HT-29 (cell line): ENCODE measurements at places on chromosomes 7 and 10. TPM values are rescaled to one million over a fixed set of nuclear protein-coding genes. Genes with fewer than 3 reads are reported as not detected.

TCF7L2 gene
- 13.8 and 16.5 TPM in 2 replicates for total RNA-seq

UPK3B gene
- 96.8 and 102 TPM in 2 replicates for total RNA-seq

STAG3 gene
- 0.05 and 0.08 TPM in 2 replicates for total RNA-seq

NUTM2B gene
- total RNA-seq, result 0.41 and 0.63 TPM in 2 replicates

GATA3 gene
- total RNA-seq, result 0.86 and 1.4 TPM in 2 replicates

KDM7A gene
- total RNA-seq, result 1.2 and 1.7 TPM in 2 replicates

BICC1 gene
- not detected in 2 replicates for total RNA-seq

A1CF gene
- total RNA-seq, result 0.03 and 0.16 TPM in 2 replicates

GPR15LG gene
- total RNA-seq, result not detected in 2 replicates

KCNIP2 gene
- total RNA-seq, result 1.2 and 1.9 TPM in 2 replicates

ETV1 gene
- 2.4 and 4.7 TPM in 2 replicates for total RNA-seq

HYAL4 gene
- total RNA-seq, result 0.79 and 2.8 TPM in 2 replicates

TMEM130 gene
- not detected in 2 replicates for total RNA-seq

ICA1 gene
- total RNA-seq, result 15.6 and 22.6 TPM in 2 replicates

DNA sequence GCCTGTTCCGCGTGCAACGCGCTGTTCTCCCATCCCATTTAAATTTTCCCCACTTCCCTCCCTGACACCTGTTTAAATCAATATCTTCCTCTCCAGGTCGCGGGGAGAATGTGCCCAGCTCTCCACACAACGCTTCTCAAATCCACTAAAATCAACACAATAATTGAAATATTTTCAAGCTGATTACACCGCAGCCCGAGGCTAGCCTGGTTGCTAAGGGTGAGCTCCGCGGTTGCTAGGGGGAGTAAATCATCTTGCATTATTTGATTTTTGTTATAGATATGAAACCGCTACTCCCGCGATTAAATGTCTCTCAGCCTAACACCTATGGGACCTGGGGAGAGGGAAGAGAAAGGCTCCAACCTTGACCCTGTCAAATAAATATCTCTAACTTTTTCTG, 36.2 kb downstream of the UNCX start:
- DNase-seq, result no peak

DNA sequence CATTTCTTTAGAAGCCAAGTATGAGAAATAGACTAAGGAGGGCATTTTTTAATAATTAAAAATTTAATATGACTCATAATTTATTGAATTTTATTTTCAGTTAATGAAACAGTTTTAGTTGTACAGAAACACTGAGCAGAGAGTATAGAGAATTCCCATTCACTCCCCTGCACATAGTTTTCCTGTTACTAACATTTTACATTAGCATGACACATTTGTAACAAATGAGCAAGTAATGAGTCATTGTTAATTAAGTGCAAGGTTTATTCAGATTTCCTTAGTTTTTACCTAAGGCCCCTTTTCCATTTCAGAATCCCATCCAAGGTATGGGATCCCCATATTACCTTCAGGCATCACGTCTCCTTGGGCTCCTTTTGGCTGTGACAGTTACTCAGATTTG, 271.5 kb upstream of the FZD8 start:
- no peak for DNase-seq

GRCh38 chr10:77603534-77603927, 34.1 kb downstream of the KCNMA1 start:
- DNase-seq, result no peak

DNA sequence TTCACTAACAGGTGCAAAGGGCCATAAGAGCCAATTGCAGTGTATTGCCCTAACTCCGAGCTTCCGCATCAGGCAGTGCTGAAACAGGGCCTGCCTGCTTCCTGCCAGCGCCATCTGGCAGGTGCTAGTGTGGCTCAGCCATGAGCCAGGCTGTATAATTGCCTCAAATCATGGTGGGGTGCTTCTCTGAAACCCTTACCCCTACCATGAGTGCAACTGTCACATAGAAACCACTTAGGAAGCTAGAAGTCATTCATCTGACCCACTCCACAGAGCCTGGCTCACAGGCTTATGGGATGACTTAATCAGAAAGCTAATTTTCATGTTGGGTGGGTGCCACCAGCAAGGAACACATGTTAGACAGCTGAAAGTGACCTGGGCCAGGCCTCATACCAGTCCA, 133.3 kb upstream of the LAMB4 start:
- no peak for DNase-seq

DNA sequence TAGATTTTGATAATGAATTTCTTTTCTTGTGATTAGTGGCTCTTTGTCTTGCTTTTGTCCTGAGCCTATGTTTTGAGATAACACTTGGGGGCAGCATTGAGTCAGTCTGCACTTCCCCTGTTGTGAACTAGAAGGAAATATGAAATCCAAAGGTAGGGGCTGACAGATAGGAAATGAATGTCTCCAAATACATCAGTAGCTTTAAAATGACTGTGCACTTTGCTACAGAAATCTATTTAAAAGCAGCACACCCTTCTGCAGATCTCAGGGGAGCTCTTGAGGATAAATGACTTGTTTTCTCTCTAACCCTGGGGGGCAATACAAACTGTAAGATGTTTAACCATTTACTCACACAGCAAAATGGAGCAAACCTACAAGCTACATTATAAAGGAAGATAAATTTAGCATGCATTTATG, 176.0 kb upstream of the MYO3A start:
- peak; percentile 53 for DNase-seq

DNA sequence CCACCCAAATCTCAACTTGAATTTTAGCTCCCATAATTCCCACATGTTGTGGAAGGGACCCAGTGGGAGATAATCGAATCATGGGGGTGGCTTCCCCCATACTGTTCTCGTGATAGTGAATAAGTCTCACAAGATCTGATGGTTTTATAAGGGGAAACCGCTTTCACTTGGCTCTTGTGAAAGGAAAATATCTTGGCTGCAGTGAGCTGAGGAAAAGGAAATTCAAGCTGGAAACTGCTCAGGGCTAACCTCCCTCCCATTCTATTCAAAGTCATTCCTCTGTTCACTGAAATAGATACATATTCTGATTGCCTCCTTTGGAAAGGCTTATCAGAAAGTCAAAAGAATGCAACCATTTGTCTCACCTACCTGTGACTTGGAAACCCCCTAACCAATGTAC, 15.8 kb downstream of the CYCS start:
- DNase-seq, result no peak

DNA sequence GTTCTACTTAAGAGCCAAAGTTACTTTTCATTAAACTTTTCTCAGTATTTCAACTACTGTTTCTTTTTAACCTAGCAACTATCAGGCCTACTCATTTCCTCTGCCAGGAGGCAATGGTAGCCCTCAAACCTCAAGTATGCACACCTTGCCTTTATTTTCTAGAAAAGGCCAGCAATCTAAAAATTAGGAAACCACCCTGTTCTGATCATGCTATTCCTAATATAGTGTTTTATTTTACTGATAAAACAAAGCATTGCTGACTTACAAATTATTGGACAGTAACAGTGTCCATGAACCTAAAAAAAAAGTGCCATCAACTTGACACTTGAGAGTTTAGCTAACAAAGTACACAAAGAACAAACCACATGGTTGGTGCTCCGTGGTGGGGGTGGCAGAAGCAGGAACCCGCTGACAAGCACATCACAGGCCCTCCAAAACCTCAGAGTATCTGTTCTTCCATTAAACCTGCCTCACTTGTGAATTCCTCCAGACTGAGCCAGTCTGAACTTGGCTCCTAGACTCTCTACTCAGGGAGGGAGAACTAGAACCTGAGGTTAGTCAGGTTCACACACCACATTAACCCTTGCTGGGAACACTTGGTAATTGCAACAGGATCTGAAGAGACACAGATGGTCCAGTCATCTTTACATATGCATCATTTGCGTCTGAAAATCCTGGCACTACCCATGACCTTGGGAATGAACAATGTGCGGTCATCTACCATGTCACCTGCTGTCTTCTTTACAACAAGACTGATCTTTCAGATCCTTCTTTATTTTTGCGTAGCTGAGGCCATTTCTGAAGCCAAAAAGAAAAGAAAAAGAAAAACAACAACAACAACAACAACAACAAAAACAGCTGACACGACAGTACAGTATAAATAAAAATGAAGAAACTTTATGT, 31.9 kb downstream of the PIP4K2A start:
- peak; percentile 25 for DNase-seq

- DNase-seq, result no peak
These were observed 15.4 kb downstream of the SEC24C start for GRCh38 chr10:73759512-73760115.

GRCh38 chr10:61486738-61487396, 33.7 kb upstream of the TMEM26 start:
- no peak for DNase-seq

DNA sequence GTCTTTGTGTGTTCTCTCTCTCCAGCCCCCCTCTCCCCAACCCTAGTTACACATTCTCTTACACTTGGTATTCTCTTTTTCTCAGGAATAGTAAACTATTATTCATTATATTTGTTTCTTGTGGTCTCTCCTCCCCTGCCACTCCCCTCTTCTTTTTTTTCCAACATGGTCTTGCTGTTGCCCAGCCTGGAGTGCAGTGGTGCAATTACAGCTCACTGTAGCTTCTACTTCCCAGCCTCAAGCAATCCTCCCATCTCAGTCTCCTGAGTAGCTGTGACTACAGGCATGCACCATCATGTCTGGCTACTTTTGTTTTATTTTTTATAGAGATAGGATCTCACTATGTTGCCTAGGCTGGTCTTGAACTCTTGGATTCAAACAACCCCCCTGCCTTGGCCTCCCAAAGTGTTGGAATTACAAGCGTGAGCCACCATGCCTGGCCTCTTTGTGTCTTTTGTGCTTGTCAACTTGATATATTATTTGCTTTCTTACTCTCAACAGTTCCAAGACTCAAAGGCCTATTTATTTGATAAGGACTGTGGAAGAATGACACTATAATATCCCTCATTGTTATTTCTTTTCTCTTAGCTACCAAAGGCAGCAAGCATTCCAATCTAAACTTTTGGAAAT, 66.9 kb downstream of the MLLT10 start:
- no peak for DNase-seq

GRCh38 chr7:35258868-35259522, 5.1 kb upstream of the TBX20 start:
- no peak for DNase-seq

GRCh38 chr7:43637114-43637806, 54.4 kb downstream of the STK17A start:
- no peak for DNase-seq

GRCh38 chr7:20131776-20132175, 85.4 kb downstream of the MACC1 start:
- no peak for DNase-seq

- no peak for DNase-seq
These were observed 5.8 kb downstream of the MLXIPL start for GRCh38 chr7:73618538-73618937.

- DNase-seq, result no peak
These were observed 255.5 kb upstream of the SMIM30 start for GRCh38 chr7:113373863-113374262.

DNA sequence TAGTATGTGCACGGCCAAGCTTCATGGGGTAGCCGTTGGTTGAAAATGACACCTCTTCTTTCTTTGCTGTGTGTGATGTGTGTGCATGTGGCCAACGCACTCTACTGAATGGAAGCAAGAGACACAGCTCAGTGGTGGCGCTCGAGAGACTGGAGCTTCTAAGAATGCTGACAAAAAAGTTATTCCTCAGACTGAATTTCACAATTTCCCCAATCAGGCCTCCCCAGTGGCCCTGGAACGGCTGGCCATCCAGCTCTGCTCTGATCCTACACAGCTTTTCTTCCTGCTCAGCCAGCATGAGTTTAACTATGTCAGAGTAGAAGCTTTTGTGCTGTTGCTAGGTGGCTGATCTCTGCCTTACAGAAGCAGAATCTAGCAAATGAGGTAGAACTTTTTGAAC, 186.7 kb upstream of the PLXDC2 start:
- DNase-seq, result no peak

DNA sequence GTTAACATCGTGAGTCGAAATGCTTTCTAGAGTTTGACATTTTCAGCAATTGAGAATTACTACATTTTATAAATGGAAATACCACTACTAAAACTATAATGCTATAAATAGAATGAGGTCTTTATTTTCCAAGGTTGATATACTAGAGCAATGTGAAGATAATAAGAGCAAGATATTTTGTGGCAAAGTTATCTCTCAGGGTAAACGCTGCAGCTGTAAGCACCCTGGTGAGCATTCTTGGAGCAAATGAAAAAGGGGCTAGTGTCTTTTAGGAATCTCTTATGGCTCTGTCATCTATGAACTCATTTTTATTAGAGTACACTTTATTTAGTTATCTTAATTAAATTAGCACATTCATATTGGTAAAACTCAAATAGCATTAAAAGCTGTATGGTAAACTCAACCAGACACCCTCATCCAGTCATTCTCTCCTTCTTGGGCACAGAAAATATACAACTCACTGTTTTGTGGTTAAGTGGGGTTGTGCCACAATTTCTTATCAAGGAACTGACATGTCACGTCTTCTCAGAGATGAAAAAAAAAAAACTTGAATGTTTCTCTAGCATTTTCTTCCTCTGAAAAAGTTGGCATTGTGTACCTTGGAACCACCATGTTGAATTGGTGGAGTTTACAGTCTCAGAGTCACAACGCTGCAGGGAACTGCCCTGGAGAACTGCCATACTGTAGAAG, 289.5 kb upstream of the PFKP start:
- no peak for DNase-seq
